ENCODE measurements at places on chromosomes 7 and 10.

GRCh38 chr10:25831080-25831479 is 102.9 kb upstream of the MYO3A start:
- no peak for DNase-seq

DNA sequence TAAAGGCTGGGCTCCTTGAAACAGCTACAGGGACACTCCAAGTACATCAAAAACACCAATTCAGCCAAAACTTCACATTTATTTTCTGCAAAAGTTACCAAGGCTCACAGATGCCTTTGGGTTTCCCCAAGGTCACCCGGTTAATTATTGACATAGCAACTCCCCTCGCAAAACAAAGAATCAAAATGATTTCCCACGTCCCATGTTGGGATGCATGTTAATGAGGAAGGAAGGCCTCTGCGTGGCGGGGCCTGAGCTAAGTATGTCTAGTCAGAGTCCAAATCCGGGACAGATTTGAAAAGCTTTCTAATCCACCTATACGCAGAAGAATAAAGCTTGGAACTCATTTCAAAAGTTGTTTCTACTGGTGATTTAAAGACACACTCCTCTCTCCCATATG is 535 bp upstream of the TMEM72 start:
- no peak for DNase-seq

- no peak for DNase-seq
Measured at GRCh38 chr10:80410578-80411145, 2.3 kb downstream of the PRXL2A start.

DNA sequence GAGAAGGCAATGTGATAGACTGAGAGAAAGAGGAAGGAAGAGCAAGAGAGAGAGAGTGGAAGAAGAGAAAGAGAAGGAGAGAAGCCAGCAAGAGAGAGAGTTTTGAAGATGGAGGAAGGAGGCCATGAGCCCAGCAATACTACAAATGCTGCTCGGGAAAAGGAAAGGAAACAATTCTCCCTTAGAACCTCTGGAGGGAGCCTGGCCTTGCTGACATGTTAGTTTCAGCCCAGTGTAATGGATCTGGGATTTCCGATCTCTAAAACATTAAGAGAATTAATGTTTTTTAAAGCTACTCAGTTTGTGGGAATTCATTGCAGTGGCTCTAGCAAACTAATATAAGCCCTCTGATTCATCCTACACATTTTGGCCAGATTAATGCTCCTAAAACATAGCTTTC is 206.8 kb upstream of the MTPN start:
- DNase-seq = no peak

- DNase-seq = peak; percentile 97
Measured at GRCh38 chr10:4770801-4771553, 55.0 kb upstream of the AKR1E2 start.

- no peak for DNase-seq
Measured at GRCh38 chr7:36512616-36513015, 123.0 kb downstream of the ANLN start.

GRCh38 chr10:44685747-44686146 is 225.4 kb upstream of the TMEM72 start:
- DNase-seq = no peak

DNA sequence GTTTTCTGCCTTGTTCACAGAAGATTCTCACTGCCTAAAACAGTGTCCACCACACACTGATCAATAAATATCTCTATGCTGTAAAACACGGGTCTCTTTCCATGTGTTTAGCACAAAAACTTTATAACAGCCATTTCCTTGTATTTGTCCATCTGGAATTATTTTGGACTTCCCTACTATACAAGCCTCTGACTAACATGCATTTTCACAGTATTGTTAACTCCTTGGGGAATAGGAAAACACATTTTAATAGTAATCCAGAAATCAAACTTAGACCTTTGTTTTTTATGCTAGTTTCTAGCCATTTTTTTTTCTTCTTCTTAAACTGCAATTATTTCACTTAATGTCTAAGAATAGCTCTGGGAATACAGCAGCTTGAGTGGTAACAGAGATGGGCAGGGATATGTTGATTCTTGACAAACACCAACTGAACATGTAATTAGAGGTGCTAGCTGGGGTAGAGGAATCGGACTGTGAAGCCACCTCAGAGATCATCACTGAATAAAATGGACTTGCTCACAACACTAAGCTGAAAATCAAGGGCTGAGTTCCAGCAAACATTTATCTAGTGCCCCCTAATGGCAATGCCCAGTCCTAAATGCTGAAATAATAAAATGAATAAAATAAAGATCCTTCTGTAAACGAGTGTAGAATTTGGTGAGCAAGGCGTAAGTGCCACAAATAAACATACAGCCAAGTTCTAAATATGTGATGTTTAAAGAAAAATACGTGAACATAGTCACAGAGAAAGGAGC is 593.1 kb downstream of the SORCS1 start:
- DNase-seq = peak; percentile 64

DNA sequence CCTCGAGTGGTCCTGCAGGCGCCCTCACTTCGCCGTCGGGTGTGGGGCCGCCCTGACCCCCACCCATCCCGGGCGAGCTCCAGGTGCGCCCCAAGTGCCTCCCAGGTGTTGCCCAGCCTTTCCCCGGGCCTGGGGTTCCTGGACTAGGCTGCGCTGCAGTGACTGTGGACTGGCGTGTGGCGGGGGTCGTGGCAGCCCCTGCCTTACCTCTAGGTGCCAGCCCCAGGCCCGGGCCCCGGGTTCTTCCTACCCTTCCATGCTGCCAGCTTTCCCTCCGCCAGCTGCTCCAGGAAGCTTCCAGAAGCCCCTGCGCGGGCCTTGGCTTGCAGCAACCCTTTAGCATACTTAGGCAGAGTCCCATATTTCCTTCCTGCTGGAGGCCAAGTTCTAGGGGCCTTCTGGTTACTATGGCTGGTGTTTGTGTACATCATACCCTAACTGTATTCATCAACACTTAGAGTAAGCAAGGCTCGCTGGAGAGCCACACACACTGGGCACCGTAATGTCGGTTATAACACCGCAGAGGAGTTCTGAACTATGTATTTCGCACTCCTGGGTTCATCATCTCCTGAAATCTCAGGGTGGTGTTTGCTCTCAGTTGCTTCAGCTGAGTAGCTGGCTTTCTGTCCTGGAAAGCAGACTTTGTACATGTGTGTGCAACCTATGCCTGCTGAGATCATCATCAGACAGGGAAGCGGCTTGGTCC is 471 bp downstream of the MGMT start:
- DNase-seq = peak; percentile 11

DNA sequence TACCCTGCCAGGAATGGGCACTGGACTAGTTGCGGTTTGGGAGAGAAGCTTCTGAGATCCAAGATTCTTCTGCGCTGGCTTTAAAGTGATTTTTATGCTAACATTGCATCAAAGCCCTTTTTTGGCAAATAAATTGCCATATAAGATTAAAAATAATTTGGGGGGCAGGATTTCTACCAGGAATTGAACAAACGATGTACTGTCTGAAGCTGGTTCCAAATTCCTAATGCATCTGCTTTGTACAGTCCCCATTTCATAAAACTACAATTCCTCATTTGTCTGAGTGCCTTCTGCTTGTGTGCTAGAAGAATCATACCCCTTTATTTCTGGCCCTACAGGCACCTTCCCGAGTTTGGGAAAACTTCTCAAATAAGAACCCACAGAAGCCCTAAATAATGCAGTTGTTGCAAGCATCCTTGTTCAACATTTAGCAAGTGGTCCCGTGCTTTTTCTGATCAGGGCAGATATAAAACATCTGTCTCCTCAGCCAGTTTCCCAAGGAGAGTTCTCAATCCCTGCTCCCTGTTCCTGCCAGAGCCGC is 349.7 kb downstream of the PTEN start:
- no peak for DNase-seq

- DNase-seq = no peak
Measured at GRCh38 chr7:132666774-132667172, 90.5 kb upstream of the PLXNA4 start.

- peak; percentile 91 for DNase-seq
Measured at GRCh38 chr10:116771101-116771958, 29.0 kb upstream of the HSPA12A start.

- DNase-seq = no peak
Measured at GRCh38 chr7:86966916-86967315, 92.5 kb downstream of the ELAPOR2 start.

DNA sequence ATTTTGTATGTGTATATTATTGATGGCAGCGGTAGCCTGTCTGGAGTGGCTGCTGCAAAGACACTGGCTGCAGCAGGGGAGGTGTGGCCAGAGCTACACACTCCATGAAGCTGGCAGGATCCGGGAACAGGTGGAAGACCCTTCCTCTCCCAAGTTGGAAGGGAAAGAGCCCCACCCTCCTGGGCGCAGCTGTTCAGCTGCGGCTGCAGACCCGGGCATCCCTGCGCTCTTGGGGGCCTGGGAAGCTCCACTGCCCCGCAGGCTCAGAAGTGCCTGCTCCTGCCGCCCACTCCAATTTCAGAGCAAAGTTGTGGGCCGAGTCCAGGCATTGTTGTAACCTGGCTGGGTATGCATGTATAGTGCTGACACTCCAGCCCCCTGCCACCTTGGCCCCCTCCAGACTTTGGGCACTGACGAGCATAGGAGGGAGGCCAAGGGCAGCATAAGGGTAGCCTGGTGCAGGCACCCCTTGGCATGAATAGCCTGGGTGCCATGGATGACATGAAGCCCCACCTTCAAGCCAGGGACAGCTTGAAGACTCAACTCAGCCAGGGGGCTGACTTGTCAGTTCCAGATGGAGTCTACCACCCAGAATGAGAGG is 90.7 kb upstream of the TMEM168 start:
- no peak for DNase-seq

- no peak for DNase-seq
Measured at GRCh38 chr10:6478722-6479121, 101.4 kb downstream of the PRKCQ start.

- peak; percentile 61 for DNase-seq
Measured at GRCh38 chr10:70528741-70529362, 50.3 kb downstream of the PALD1 start.

DNA sequence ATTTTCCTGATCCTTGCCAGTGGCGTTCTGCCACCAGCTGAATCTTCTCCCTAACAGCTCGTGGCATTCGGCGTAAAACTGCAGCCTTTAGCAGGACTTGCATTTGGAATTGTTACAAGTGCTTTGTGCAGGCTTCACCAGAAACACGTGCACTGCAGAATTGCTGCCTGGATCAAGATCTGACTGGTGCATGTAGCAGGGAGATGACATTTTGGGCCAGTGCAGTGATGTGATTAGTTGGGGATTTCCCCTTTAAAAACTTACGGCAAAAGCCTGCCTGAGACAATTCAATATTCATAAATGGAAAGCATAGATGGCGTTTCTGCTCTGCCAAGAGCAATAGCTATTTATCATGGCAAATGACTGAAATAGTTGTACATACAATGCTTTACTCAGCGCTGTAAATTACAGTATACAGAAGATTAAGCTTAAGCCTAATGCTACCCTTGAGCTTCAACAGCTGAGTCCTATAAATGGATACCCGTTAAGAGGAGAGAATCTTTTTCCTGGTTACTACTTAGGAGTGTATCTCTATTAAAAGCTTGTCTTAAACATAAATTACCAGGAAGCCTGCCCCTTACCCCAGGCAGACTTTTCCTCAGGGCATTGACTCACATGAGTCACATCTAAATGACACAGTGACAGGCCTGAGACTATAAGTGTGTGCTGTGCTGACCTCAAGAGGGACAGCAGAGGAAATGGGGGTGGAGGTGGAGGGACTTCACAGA is 106.3 kb downstream of the ATXN7L1 start:
- peak; percentile 38 for DNase-seq

DNA sequence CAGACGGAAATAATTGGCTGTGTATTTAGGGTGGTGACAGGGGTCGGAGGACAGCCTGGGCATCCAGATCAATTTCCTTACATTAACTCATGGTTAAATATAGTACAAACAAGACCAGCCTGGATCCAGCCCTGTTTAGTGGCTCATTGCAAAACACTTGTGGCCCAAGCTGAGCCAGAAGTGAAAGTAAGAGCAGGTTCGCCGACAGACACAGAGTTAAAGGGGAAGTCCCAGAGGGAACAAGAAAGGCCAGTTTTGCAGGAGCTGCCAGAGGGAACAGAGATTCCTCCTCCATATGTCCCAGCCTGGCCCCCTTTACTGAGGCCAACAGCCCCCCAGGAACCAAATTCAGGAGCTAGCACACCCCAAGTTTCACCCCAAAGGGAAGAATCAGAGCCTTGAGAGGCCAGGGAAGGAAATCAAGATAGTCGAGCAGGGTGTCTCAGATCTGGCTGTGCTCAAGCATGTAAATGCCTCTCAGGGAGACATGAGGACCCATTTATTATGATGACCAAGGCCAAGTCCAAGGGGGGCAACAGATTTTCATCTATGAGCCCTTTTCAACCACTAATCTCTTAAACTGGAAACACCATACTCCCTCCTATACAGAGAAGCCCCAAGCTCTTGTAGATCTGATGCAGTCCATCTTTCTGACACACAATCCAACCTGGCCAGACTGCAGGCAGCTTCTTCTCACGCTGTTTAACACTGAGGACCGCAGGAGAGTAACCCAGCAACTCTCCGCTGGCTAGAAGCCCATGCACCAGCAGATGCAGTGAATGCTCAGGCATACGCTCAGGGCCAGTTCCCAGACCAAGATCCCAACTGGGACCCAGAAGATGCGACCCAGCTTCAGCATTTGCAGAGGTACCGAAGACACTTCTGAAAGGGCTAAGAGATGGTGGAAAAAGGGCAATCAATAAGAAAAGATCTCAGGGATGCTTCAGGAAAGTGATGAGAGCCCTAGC is 15.9 kb upstream of the ADCK2 start:
- peak; percentile 45 for DNase-seq
